ENCODE measurements at places on chromosomes 5 and 9. TPM values are rescaled to one million over a fixed set of nuclear protein-coding genes. Genes with fewer than 3 reads are reported as not detected.
A peak's percentile ranks its signal among the peaks of the same experiment; 100 is the strongest.

Gene FOXD4L3
- total RNA-seq: not detected

Gene CAMK4
- total RNA-seq: 3.9 TPM

Gene ZNF189
- total RNA-seq: 8.2 TPM

Gene POLK
- 14.0 TPM for total RNA-seq

Gene SPATA9
- total RNA-seq: 0.36 TPM

Gene RLN2
- total RNA-seq: 6.0 TPM

Gene MROH2B
- total RNA-seq: not detected

Gene CDX1
- not detected for total RNA-seq

DNA sequence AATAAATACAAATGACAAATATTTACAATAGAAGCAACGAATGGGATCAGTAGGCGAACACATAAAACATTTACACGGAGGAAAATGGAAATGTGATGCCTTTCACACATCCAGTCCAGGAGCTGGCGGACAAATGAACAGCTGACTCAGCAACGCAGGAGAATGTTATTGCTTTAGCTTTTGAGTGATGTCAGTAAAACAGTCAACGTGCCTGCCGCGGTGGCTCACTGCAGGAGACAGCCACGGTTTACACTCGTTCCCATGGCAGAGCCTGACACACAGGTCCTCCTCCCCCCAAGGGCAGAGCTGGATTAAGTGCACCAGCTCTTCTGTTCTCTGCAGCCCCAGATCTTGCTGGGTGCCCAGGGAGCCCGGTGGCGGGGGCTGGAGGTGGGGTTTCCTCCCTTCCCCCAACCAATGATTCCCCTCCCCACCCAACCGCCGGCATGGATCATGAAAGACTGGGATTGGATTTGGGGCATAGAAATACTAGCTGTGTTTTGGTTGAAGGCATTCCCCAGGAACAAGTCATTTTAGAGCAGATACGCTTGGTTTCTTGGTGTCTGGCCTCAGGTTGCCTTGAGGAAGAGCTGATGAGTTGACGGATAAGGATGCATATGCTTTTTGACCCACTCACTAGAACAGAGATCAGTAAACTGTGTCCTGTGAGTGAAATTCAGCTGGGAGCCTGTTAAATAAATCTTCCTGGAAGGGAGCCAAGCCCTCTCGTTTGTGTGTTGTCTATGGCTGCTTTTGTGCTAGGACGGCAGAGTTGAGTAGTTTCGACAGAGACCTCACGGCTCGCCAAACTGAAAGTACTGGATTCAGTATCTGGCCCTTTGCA, 12.5 kb downstream of the STC2 start:
- DNase-seq: peak; percentile 84

DNA sequence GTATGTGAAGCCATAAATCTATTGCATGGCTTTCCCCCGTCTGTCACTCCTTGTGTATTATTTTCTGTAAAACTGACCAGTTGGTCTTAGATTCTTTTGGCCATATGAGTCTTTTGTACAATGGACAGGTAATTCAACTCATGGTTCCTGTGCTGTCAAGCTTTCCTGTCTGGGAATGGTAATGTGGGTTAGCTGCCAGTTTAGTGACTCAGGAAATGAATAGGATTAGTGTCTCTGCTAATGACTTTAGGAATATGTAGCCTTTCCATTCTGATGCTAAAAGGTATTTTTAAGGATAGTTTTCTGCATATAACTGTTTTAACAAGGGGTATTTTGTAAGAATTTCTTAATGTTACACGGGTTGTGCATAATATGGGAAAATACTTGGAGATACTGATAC, 182.7 kb downstream of the PBX3 start:
- no peak for DNase-seq

DNA sequence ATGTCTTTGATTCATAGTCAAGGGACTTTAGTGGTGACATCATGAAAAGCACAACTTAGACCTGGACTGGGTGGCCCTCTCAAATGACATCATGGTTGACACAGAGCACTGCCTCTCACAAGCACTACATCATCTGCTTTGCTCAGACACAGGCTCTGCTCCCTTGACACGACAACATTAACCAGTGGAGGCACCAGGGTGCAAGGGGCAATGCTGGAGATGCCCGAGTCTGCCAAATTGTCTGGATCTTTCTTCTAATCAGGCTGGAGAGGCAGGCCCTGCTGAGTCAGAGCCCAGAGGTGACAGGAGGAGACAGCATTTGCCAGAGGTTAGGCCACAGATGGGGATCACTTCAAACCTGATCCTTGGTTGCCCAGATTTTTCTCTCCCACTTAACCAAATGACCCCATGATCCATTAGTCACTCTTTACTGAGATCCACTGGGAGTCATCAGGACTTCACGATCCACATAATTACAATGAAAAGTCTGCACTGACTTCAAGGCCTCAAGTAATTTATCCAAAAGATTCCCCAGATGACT, 174.4 kb downstream of the SLIT3 start:
- DNase-seq: no peak

DNA sequence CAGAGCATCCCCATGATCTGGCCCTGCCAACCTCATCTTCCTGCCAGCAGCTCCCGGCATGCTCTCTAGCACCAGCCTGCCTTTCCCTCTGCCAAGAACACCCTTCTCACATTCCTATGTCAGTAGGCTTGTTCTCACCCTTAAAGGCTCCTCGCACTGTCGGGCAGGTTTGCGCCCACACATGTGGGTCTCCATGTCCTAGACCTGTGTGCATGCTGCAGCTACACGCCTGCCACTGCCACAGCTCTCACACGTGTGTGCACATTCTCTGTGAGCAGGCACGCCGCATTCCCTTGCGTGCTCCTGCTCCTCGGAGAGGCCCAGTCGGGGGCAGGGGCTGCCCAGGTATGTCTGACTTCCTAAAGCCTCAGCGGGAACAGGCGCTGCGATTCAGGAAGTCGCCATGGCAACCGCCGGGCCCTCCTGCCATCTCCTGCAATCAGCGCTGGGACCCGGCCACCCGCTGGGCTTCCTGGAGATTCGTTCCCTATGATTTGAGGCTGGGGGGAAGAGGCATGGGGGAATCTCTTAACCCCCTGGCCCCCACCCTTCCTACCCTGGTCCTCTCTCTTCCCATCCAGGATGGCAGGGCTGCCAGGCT, 28.1 kb downstream of the NDUFA8 start:
- no peak for DNase-seq

DNA sequence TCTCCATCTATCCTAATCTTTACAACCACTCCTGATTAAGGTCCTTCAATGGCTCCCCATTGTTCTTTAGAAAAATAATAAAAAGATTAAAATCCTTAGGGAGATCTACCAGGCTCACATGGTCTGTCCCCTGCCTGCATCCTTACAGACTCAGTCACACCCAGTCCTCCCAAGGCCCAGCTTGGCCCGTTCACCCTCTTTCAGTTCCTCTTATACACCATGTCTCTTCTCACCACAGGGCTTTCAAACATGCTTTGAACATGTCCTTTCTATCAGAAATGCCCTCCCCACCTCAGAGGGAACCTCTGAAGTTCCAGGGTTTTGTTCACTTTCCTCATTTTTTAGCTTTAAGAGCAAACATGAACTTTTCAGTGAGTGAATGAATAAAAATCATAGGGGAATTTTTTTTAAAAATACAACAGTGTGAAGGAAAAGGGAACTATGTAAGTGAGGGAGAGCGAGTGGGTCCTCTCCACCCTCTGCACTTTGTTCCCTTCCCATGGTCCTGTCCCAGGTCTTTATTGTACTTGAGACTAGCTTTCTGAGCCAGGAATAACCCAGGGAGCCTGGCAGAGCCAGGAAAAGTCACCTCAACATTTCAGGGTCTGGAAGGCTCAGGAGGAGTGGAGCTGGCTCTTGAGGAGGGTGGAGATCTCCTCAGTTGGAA, 55.3 kb downstream of the TRPC7 start:
- no peak for DNase-seq

DNA sequence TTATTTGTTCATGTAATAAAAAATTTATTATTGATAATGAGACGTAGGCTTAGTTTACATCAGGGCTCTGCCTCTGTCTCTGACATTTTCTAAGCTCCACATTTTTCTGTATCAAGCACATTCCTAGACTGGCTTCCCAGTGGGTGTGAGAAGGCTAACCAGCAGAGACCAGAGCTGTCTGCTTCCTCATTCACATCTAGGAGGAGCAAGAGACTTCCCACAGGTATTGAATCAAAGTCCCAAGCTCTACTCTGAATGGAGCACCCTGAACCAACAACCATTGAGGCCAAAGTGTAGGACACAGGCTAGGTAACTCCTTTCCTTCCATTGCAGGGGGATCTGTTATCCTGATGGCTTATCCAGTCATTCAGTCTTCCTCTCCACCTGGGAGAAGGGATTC, 72.4 kb downstream of the PARP8 start:
- DNase-seq: no peak

DNA sequence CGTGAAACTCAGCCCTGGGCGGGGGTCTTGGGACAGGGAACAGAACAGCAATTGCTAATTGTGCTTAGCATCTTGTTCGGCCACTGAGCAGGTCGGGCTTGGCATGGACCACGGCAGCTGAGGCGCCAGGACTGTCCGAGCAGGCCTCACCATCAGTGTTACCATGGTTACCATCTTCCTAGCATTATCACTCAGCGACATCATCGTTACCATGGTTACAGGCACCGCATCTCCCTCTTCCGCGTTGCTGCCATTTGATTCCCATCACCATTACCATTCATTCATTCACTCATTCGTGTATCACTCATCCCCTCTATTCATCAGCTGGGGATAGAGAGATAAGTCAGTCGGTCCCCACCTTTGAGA, 81.0 kb upstream of the ZBTB43 start:
- DNase-seq: no peak

GRCh38 chr5:177233802-177234201, 69.7 kb downstream of the RAB24 start:
- no peak for DNase-seq

- DNase-seq: no peak
Measured at GRCh38 chr5:141879941-141880738, 1.9 kb upstream of the PCDH1 start.

GRCh38 chr5:98909363-98909762, 19.4 kb downstream of the CHD1 start:
- DNase-seq: no peak
